ENCODE measurements at places on chromosomes 2 and 18.

- DNase-seq, result no peak
Measured at GRCh38 chr2:139217641-139218040, 437.5 kb upstream of the NXPH2 start.

DNA sequence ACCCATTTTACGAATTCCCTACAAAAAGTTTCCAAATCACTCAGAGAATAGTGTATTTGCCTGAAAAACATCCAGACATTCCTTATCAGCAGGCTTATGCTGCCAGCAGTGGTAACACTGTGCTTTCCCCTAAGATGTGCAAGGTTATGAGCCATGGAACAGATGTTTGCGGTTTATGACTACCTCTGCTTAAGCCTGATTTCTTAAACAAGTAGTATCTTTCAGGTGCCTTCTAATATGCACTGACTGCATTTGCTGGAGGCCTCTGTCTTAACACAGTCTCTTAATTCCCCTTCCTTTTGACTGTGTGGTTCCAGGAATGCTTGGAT is 54.8 kb downstream of the CDC42EP3 start:
- DNase-seq, result no peak

DNA sequence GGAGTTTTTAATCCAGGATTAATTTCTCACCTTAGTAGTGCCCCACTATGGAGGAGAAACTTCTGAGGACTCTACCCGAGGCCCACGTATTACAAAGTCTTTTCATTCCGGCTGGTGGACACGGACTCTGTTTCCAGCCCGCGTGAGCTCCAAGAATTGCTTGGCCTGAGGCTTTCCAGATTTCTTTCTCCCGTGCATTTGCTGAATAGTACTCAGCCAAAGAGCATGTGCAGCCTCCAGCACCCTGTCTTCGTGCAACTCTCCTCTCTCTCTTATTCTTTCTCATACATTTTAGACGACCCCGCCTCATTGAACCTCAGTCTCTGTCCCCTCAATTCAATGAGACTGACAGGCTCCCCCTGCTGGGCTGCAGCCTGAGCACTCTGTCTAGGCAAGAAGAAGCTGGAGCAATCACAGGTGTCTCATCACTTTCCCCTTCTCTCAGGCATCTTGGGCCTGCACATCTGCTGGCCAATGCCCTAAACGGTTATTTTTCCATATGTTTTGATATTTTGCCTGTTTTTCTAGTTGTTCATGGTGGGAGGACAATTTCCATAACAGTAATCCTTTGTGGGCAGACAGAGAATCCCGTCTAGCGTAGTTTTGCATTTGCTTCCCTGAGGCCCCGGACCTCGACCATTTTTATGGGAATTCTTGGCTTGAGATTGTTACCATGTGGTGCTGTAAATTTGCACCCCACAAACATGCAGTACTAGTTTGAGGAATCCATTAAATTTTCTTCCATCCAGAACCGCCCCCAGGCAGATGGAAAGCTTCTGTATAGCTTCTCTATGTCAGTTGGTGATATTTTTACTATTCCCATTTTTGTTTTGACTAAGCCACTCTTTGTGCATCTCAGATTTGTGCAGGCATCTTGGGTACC is 50.1 kb upstream of the LPIN2 start:
- DNase-seq, result no peak

GRCh38 chr2:129905664-129906081 is 73.8 kb upstream of the RAB6C start:
- DNase-seq, result no peak

- no peak for DNase-seq
Measured at GRCh38 chr2:75432761-75433361, 127.9 kb downstream of the EVA1A start.

DNA sequence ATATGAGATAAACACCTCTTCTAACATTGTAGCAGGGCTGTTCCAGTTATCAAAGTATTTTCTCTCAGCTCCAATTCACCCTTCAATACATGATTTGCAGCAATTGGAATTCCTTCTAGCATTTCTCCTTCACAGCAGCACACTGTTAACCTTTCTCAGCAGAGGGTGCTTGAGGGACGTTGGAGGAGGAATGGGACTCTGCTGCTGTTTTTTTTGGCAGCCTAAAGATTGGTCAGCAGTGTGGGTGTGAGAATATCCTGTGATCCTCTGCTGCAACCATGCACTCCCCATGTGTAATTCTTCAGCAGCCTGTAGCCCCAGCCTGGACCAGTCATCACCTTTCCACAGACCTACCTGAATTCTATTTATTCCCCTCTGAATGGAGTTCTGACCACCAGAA is 1708.9 kb upstream of the CELF4 start:
- no peak for DNase-seq

- no peak for DNase-seq
Measured at GRCh38 chr2:161710131-161710915, 86.1 kb downstream of the SLC4A10 start.

DNA sequence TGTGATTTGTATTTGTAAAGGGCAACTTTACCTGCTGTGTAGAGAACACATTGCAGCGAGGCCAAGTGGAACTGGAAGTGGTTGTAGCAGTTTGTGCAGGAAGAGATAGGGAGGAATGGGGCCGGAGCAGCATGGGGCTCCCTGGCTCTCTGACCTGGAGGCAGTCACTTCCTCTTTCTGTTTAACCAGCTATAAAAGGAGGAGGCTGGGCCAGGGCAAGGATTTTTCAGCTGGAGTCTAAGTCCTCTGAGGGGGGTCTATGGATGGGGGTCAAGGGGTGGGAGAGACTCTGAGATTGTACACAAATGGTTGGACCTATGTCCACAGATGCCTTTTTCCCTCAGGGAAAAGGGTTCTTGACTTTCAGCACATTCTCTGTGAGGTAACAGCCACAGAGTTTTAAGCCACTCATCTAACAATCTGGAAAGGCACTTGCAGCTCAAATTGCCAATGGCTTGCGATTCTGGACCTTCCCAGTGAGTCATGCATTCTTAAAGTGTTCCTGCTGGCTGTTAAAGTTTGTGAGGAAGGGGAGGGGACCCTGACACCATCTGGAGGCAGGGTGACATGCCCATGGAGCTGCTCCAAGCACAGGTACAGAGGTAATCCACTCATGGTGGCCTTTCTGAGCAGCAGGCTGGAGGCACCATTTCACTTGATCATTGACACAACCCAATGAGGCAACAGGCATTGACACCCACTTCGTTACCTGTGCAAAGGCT is 347.0 kb downstream of the CYRIA start:
- no peak for DNase-seq

GRCh38 chr18:44678725-44679055 is 2.0 kb upstream of the SETBP1 start:
- no peak for DNase-seq

DNA sequence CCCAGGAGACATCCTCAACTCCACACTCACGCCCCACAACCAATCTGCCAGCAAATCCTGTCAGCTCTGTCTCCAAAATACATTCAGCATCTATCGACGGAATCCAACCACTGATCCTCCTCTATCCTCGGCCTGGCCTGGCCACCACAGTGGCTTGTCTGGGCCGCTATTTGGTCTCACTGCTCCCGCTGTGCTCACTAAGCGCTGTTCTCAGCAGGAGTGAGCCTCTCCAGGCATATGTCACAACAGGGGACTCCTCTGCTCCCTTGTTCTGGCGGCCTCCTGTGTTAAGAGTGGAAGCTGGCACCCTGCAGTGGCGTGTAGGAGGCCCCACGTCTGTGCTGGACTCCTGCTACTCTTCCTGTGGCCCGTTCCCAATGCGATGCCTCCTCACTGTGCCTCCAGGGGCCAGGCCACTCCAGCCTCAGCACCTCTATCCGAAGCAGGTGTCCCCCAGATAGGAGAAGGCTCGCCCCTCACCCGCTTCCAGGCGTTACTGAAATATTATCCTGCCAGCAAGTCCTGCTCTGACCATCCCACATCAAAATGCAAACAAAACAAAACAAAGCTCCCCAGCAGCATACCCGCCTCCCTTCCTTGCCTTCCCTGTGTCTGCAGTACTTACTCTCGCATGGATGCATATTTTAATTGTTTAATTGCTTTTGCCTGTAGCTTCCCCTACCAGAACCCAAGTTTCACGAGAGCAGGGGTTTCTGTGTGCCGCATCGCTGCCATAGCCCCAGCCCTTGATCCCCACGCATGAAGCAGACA is 39.9 kb downstream of the CENPO start:
- no peak for DNase-seq

DNA sequence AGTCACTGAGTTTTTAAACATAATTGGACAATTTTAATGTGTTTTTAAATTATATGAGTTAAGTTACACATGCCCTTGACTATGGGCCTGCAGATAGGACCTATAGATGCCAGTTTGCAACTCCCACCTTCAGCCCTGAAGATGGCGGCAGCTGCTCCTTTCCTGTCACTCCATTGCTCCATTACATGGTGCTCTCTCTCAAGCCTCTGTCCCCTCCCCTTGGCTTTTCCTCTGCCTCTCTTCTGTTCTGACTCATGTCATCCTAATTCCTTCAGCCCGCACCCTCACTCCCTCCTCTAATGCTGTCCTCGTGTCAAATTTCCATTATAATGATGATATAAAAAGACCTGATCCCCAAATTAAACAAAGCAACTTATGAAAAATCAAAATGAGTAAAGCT is 133.7 kb upstream of the HNRNPA3 start:
- no peak for DNase-seq

Measured in H54 (cell line).